Activated T-cell treated with anti-CD3 and anti-CD28 coated beads, Interleukin-2, amount 50 U/mL, for 72 hours (primary cell): ENCODE measurements at places on chromosomes 11 and 22.
A peak's percentile ranks its signal among the peaks of the same experiment; 100 is the strongest.

DNA sequence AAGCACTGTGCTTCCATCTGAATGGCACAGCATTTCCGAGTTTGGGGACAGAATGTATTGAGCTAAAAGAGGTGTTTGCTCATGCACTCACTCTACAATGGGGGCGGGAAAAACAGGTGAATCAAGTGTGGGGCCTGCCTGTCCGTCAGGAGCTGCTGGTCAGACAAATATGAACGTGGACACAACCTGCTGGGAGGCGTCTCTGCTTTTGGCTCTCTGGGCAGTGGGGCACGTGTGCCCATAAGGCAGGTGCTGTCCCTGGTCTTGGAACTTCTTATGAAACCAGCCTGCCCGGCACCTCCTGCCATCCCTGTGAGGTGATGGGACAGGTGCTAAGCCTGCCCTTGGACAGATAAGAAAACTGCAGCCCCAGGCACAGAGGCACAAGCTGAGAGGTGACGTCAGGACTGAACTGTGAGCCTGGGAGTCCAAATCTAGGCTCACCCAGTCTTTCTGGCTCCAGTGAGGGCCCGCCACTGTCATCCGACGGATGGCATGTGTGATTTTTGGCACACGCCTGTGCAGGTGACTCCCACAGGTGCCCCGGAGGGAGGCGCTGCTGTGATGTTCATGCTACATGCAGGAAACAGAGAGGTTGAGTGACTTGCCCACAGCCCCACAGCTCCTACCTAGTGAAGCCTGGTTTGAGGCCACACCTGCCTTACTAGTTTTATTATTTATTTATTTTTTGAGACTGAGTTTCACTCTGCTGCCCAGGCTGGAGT is 51.6 kb downstream of the SMIM38 start:
- no peaks in the 10 kb centered on the region for H3K36me3 ChIP-seq
- no peak overlapping the region for H3K27ac ChIP-seq
- H3K4me3 ChIP-seq, result no peak overlapping the region
- H3K27me3 ChIP-seq, result peaks cover 26% of the 10 kb centered on the region
- peaks cover 13% of the 10 kb centered on the region for H3K4me1 ChIP-seq

DNA sequence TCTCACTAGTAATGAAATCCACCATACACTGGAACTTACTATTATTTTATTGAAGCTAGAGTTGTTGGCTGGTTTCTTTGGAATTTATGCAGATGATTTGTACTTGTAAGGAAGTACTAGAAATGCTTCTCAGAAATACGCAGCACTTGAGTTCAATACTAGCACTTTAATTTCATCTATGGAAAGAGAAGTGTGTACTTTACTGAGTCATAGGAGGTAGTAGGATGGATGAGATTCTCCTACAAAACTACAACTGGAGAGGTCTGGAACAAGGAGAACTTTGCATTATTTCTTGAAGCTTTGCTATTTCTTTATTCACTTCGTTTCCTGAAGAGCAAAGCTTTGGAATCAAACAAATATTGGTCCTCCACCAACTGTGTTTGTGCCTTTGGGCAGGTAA is 44.1 kb upstream of the CCDC90B start:
- no peaks in the 10 kb centered on the region for H3K36me3 ChIP-seq
- no peak for DNase-seq
- no peak overlapping the region for H3K4me3 ChIP-seq
- H3K4me1 ChIP-seq, result no peaks in the 10 kb centered on the region
- no peak overlapping the region for H3K27ac ChIP-seq
- H3K27me3 ChIP-seq, result no peaks in the 10 kb centered on the region

DNA sequence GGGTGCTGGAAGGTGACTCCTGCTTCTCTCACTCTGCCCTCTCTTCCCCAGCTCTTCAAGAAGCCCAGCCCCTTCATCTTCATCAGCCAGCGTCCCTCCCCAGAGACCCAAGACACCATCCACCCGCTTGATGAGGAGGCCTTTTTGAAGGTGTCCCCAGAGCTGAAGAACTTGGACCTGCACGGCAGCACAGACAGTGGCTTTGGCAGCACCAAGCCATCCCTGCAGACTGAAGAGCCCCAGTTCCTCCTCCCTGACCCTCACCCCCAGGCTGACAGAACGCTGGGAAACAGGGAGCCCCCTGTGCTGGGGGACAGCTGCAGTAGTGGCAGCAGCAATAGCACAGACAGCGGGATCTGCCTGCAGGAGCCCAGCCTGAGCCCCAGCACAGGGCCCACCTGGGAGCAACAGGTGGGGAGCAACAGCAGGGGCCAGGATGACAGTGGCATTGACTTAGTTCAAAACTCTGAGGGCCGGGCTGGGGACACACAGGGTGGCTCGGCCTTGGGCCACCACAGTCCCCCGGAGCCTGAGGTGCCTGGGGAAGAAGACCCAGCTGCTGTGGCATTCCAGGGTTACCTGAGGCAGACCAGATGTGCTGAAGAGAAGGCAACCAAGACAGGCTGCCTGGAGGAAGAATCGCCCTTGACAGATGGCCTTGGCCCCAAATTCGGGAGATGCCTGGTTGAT is 12.6 kb downstream of the IL10RA start:
- peak overlapping the region; percentile 64 for H3K4me3 ChIP-seq
- H3K36me3 ChIP-seq, result peaks cover 42% of the 10 kb centered on the region
- peaks cover 93% of the 10 kb centered on the region for H3K4me1 ChIP-seq
- peak overlapping the region; percentile 78 for H3K27ac ChIP-seq

DNA sequence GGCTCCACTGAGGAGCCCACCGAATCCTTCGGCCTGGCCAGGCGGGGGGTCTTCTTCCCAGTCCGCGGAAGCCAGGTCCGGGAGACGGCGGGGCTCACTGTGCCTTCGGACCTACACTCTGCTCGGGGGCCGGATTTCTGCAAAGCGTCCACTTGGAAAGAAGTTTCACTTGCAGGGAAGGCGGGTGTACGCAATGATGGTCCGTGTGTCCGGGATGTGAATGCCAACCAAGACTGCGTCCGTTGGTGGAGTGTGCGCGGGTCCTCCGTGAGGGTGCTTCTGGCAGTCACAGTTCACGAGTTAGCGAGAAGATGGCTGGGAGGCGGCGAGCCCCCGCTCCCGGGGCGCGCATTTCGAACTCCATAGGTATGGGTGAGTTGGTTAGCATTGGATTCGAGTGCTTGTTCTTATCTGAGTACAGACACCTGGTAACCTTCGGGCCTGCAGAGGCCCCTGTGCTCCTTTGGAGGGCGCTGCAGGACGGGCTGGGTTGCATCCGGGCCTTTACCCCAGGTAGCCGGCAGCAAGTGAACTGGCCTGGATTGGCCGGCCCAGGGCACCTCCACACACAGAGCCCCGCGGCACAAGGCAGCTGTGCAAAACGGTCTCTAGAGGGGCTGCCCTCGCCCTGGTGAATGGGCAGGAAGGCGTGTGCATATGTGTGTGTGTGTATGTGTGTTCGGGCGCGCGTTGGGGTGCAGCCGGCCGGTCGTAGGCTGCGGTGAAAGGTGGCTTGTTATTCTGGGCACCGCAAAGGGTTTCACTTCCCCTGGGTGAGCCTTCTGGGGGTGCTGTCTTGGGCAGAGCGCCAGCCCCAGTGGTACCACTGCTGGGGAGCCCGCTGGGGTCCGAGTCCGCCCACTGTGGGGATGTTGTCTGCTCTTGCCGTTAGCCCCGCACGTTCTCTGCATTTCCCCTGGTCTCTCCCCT is 13.3 kb upstream of the CYP2R1 start:
- H3K36me3 ChIP-seq, result no peaks in the 10 kb centered on the region
- H3K27ac ChIP-seq, result peak overlapping the region; percentile 64
- peaks cover 56% of the 10 kb centered on the region for H3K4me1 ChIP-seq
- H3K27me3 ChIP-seq, result no peaks in the 10 kb centered on the region
- H3K4me3 ChIP-seq, result peak overlapping the region; percentile 94
- DNase-seq, result peak; percentile 85

GRCh38 chr11:46835897-46836296 is 10.2 kb downstream of the CKAP5 start:
- peaks cover 40% of the 10 kb centered on the region for H3K4me1 ChIP-seq
- no peak overlapping the region for H3K27ac ChIP-seq
- no peaks in the 10 kb centered on the region for H3K27me3 ChIP-seq
- peaks cover 3% of the 10 kb centered on the region for H3K36me3 ChIP-seq
- no peak for DNase-seq
- no peak overlapping the region for H3K4me3 ChIP-seq

GRCh38 chr22:44445307-44445680 is 52.7 kb downstream of the RTL6 start:
- H3K27ac ChIP-seq, result no peak overlapping the region
- DNase-seq, result no peak
- no peaks in the 10 kb centered on the region for H3K4me1 ChIP-seq
- peaks cover 4% of the 10 kb centered on the region for H3K36me3 ChIP-seq
- H3K4me3 ChIP-seq, result no peak overlapping the region

GRCh38 chr22:46954781-46955180 is 192.3 kb downstream of the TBC1D22A start:
- DNase-seq, result no peak
- H3K4me1 ChIP-seq, result peaks cover under 1% of the 10 kb centered on the region
- no peaks in the 10 kb centered on the region for H3K36me3 ChIP-seq

DNA sequence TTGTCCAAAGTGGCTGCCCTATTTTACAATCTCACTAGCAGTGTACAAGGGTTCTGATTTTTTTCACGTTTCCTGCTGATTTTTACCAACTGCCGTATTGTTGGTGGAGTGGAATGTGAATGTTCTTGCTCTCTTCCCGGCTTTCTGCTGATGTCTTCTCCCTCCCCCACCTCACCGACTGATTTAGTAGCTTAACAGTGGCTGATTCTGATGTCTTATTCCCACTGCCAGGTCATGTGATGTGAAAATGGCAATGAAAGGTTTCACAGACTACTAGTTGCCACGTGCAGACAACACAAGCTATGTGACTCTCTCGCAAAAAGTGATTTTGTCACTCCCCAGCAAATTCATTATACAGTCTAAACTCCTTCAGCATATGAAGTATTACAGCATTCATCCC is 17.3 kb upstream of the NEU3 start:
- no peak overlapping the region for H3K4me3 ChIP-seq
- H3K36me3 ChIP-seq, result peaks cover 30% of the 10 kb centered on the region
- no peak for DNase-seq
- no peak overlapping the region for H3K27ac ChIP-seq
- no peaks in the 10 kb centered on the region for H3K4me1 ChIP-seq
- H3K27me3 ChIP-seq, result no peaks in the 10 kb centered on the region

DNA sequence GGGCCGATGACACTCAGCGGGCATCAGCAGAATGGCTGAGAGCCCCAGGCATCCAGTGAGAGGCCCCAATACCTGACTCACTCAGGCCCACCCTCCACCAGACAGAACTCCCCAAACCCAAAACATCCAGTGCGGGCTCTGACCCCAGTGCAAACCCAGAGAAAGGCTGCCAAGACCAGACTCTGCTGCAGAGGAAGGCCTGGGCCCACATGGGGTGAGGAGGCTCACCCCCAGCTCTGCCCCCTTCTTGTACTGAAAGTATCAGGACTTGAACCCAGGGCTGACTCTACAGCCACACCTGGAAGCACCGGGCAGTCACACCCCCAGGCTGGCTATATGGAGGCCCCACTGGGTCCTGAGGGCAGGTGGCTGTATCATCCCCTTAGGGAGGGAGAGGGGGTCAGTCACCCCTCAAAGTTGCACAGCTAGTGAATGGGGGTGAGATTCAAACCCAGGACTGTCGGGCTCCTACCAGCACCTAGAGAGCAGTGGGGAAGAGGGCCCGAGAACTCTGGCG is 49.3 kb downstream of the IGLL1 start:
- DNase-seq, result no peak
- H3K4me3 ChIP-seq, result no peak overlapping the region
- H3K27me3 ChIP-seq, result no peaks in the 10 kb centered on the region
- H3K4me1 ChIP-seq, result no peaks in the 10 kb centered on the region
- H3K36me3 ChIP-seq, result no peaks in the 10 kb centered on the region
- H3K27ac ChIP-seq, result no peak overlapping the region

DNA sequence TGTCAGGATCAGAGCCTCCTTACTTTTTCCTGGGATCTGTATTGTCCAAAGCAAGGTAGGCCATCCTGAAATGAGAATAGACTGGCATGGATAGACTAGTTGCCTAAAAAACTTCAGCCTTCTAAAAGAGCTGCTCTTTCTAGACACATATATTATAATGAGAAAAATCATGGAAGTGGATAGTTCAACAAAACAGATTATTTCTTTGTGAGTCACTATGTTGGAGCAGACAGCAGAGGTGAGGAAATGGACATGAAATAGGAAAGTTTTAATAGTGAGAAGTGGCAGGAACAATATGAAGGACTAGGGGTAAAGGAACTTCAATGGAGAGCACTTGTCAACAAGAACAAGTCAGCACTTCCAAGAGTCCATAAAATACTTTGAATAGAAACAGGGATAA is 101.9 kb upstream of the ANO3 start:
- no peaks in the 10 kb centered on the region for H3K27me3 ChIP-seq
- H3K4me3 ChIP-seq, result no peak overlapping the region
- no peak for DNase-seq
- H3K4me1 ChIP-seq, result no peaks in the 10 kb centered on the region
- H3K27ac ChIP-seq, result no peak overlapping the region
- H3K36me3 ChIP-seq, result no peaks in the 10 kb centered on the region

- H3K4me3 ChIP-seq, result no peak overlapping the region
- H3K27ac ChIP-seq, result peak overlapping the region; percentile 33
Measured at GRCh38 chr22:38740116-38740723, 15.6 kb downstream of the SUN2 start.

DNA sequence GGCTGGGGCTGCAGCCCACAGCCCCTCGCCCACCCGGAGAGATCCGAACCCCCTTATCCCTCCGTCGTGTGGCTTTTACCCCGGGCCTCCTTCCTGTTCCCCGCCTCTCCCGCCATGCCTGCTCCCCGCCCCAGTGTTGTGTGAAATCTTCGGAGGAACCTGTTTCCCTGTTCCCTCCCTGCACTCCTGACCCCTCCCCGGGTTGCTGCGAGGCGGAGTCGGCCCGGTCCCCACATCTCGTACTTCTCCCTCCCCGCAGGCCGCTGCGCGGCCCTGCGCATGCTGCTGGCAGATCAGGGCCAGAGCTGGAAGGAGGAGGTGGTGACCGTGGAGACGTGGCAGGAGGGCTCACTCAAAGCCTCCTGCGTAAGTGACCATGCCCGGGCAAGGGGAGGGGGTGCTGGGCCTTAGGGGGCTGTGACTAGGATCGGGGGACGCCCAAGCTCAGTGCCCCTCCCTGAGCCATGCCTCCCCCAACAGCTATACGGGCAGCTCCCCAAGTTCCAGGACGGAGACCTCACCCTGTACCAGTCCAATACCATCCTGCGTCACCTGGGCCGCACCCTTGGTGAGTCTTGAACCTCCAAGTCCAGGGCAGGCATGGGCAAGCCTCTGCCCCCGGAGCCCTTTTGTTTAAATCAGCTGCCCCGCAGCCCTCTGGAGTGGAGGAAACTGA is 731 bp downstream of the GSTP1 start:
- H3K36me3 ChIP-seq, result peaks cover 20% of the 10 kb centered on the region
- peak overlapping the region; percentile 96 for H3K4me3 ChIP-seq
- DNase-seq, result no peak
- peaks cover 26% of the 10 kb centered on the region for H3K27me3 ChIP-seq
- H3K4me1 ChIP-seq, result peaks cover 54% of the 10 kb centered on the region
- no peak overlapping the region for H3K27ac ChIP-seq

DNA sequence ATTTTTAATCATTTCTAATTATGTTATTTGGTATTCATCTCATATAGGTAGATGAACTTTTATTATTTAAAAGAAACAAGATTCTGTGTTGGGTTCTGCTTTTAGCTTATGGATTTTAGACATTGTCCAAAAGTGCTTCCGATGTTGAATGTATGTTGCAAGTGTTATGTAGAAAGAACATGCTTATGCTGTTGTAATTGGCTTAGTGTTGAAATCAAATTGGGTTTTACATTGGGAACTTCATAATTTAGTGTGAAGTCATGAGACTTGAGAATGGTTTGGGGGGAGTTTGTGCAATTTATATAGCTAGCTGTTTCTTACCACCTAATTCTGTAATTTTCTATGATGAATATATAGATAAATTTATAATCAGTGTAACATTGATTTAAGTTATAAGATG is 3.6 kb downstream of the MTMR3 start:
- no peaks in the 10 kb centered on the region for H3K27me3 ChIP-seq
- DNase-seq, result no peak
- no peak overlapping the region for H3K4me3 ChIP-seq
